ENCODE measurements at places on chromosomes 7 and 10.

GRCh38 chr7:158809596-158809995 is 19.7 kb downstream of the ESYT2 start:
- DNase-seq = no peak

DNA sequence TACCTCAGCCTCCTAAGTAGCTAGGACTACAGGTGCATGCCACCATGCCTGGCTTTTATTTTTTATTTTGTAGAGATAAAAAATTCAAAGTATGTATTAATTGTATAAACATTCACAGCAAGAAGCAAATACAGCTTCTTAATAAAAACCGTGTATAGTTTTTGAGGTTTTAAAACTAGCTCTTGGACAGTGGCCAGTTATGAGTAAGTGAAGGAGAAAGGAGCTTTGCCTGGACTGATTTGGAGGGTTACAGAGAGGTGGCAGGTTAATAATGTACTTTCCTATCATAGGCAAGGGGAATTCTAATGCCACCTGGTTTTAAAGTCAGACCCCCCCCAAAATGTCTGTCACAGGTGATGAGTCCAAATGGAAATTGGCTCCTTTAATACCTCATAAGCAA is 43.4 kb downstream of the ZNRF2 start:
- no peak for DNase-seq

- no peak for DNase-seq
Observed at GRCh38 chr7:98727146-98727709, 110.1 kb downstream of the NPTX2 start.

GRCh38 chr7:85186083-85186520 is 754 bp downstream of the SEMA3D start:
- DNase-seq = no peak

GRCh38 chr10:28214219-28214618 is 88.6 kb downstream of the MPP7 start:
- no peak for DNase-seq

GRCh38 chr10:36882781-36883180 is 242.6 kb upstream of the ANKRD30A start:
- no peak for DNase-seq
